Upper lobe of right lung (tissue), 1 donor: ENCODE measurements at places on chromosomes 4 and X. TPM values are rescaled to one million over a fixed set of nuclear protein-coding genes. Genes with fewer than 3 reads are reported as not detected.

DNA sequence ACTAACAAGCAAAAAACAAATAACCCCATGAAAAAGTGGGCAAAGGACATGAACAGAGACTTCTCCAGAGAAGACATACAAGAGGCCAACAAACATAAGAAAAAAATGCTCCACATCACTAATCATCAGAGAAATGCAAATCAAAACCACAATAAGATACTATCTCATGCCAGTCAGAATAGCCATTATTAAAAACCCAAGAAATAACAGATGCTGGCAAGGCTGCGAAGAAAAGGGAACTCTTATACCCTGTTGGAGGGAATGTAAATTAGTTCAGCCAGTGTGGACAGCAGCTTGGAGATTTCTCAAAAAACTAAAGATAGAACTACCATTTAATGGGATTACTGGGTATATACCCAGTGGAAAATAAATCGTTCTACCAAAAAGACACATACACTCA lies 79.6 kb downstream of the MAPK10 start:
- DNase-seq: no peak

DNA sequence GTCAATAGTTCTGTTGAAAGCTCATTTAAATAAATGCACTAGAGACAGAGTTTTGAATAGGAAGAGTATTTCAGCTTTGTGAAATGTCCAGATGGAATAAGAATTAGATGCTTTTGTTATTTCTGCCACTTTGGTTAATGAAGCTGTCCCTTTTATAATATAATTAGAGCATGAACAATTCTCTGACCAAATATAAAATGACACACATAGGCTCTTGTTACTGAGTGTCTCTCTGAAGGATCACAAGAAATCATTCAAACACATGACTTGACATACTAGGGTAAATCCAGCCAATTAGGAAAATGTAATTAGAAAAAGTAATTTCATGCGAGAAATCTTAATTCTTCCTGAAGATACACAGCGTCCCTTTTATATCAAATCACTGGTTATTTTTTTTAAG lies 68.4 kb upstream of the DDIT4L start:
- DNase-seq: no peak

DNA sequence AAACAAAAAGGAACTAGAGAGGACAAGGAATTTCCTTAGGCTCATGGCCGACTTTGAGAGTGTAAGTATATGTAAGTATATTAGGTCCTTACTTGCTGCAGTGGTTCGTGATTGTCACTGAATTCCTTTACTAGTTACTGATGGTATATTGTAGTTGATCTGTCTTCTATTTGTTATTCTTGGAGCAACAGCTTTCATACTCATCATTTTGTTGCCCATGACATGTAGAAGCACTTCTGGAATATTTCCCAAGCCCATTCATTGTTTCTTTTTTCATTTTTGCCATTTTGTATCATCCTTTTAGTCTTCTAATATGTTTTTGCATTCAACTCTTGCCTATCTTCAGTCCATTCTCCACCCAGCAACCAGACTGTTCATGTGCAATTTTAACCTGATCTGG lies 170.0 kb downstream of the ARHGAP10 start:
- DNase-seq: no peak

GRCh38 chrX:37818031-37818430 lies 29.3 kb downstream of the DYNLT3 start:
- no peak for DNase-seq

- DNase-seq: no peak
Observed at GRCh38 chr4:177204126-177204525, 105.5 kb upstream of the NEIL3 start.

DNA sequence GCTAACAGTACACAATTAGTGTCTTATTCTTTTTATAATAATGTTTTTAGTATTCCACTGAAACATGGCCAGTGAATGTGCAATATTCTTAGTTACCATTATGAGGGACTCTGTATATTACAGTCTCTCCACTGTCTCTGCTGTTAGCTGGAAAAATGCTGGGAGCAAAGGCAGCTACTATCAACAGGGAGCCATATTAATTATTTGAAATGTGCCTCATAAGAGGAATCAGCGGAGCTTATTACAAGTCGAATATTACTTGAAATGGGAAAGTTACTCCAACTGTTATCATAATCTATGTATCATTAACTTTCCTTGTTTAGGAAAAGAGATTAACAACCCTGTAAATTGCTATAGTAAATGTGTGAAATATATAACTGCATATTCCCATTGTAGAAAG lies 612.0 kb downstream of the ADGRL3 start:
- DNase-seq: no peak

DNA sequence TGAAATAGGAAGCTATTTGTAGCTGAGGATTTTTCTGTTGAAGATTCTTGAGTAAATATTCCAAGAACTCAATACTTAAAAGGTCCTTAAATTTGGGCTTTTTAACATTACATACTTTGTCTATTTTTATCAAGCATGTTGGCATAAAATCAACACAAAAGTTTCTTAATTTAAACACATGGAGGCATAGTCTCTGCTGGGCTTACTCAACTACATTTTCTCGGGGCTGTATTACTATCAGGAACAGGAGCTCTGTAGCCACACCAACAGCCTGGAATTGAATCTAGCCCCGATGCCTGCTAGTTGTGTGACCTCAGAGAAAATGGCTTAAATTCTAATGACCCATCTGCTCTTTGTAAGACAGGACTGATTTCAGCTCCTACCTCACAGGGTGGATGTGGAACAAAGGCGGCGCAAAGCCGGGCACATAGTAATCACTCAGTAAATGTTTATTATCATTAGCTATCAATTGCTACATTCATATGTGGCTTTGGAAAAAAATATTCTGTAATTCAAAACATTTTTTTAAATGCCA lies 207.0 kb downstream of the NSUN7 start:
- no peak for DNase-seq

GRCh38 chr4:5654791-5655190 lies 53.6 kb downstream of the EVC2 start:
- no peak for DNase-seq

DNA sequence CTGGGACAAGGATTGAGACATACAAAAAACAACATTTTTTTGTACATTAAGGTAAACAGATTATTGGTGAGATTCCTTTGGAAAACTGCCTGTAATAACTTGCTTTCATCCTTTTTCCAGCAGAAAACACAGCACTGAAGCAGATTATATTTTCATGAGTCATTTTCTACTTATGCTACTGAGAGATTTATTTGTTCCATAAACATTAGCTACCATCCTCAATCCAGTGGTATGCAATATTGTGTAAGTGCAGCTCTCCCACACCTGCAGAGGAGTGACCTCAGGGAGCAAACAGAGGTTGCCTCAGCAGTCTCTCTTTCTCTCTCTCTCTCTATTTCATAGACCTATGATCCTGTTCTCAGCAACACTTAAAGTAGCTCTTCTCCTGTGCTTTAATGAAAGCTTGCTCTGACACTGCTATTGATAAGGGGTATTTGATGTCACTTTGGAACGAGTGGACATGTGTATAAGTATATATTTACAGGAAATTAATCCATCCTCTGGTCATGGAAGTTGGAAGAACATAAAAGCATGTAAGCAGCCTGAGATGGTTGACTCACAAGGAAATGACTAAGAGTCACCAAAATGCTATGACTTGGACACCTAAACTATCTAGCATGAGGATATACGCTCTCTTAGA lies 163.7 kb upstream of the SPANXC start:
- no peak for DNase-seq

- no peak for DNase-seq
Observed at GRCh38 chrX:39450234-39450977, 647.4 kb downstream of the BCOR start.

GRCh38 chr4:164846566-164846965 lies 30.4 kb upstream of the APELA start:
- no peak for DNase-seq

GRCh38 chrX:134847133-134847532 lies 143.7 kb upstream of the SMIM10 start:
- no peak for DNase-seq

DNA sequence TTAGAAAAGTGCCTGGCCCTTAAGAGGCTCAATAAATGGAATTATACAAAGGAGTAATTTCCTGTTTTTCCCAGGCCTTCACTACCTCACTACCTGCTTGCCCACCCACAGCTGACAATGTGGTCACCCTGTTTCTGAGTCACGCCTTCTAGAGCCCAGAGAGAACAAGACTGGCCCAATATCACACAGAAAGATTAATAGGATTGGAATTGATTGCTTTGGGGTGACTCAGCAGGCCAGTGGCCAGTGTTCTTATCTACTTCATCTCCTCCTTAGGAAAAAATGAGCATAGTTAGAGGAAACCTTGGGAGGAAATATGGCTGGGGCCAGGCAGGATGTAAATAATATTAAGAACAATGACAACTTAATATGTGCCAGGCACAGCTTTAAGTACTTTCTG lies 4.5 kb upstream of the FGF16 start:
- no peak for DNase-seq

- DNase-seq: no peak
Observed at GRCh38 chr4:94329933-94330332, 12.7 kb downstream of the HPGDS start.

GRCh38 chr4:11286533-11286932 lies 142.2 kb downstream of the HS3ST1 start:
- DNase-seq: no peak

GRCh38 chrX:133983974-133984845 lies 1.2 kb downstream of the GPC3 start:
- no peak for DNase-seq

- no peak for DNase-seq
Observed at GRCh38 chrX:40573763-40574162, 7.0 kb upstream of the ATP6AP2 start.

GRCh38 chr4:140743194-140743931 lies 12.8 kb downstream of the TBC1D9 start:
- DNase-seq: no peak

GRCh38 chr4:159077702-159078495 lies 25.0 kb upstream of the RAPGEF2 start:
- DNase-seq: no peak

- DNase-seq: no peak
Observed at GRCh38 chrX:136538811-136539210, 6.8 kb downstream of the VGLL1 start.

DNA sequence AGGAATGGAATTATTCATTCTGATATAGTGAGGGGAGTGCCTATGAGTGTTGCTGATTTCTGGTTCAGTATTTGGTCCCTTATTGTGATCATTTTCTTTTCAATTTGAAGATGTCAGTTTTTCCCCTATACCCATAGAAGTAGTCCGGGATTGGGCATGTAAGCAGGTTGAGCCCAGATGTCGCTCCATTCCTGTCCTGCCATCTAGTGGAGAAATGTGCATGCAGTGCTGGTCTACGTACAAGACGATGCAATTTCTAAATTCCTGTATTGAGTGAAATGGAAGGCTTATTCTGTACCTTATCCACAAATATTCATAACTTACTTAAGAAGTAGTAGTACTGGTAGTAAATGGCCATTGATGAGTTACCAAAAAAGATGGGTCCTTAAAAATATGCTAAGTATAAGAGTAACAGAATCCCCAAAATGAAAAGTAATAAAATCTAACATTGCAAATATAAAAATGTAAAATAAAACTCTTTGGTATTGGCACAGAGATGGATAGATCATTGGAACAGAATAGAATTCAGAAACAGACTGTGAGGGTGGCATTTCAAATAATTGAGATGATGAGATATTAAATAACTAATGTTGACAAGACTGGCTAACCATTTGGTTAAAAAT lies 60.9 kb downstream of the UGT8 start:
- DNase-seq: peak; percentile 47

DNA sequence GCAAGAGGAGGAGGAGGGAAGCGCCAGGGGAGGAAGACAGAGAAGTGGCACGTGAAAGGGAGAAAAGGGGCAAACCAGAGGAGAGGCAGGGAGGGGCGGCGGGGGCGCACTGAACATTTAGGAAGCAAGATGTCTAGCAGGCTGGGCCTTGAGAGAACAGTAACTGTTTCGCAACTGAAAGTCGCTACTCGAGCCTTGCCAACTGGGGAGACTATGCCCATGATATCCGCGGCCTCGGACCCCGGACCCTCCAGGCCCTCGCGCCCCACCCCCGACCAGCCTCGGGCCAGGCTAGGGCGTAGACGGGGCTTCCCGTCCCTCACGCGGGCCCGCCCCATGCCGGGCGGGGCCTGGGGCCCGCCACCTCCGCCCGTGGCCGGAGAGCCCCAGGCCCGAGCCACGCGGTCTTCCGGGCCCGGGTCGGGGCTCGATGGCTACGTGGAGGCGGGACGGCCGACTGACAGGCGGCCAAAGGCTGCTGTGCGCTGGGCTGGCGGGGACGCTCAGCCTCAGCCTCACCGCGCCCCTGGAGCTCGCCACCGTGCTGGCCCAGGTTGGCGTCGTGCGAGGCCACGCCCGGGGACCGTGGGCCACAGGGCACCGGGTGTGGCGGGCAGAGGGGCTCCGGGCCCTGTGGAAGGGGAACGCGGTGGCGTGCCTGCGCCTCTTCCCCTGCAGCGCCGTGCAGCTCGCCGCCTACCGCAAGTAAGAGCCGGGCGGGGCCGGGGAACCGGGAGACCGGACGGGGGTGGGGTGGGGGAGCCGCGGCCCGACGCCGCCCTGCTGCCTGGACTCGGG lies at the start of gene SLC25A43:
SLC25A43 (plus strand) TSS at position 363 of the 798 bp plus-strand sequence; CDS start at position 431, 68 bp downstream.
- peak; percentile 78 for DNase-seq

Gene SLC4A4
- total RNA-seq: 28.5 TPM

Gene AR
- total RNA-seq: 5.3 TPM

Gene SPACA5
- total RNA-seq: not detected

Gene AIFM1
- total RNA-seq: 23.2 TPM

Gene OTC
- 1.7 TPM for total RNA-seq

Gene GAR1
- total RNA-seq: 12.2 TPM

Gene DDIT4L
- 0.98 TPM for total RNA-seq

Gene AKAP14
- not detected for total RNA-seq
